Endothelial cell (in vitro differentiated cells): ENCODE measurements at places on chromosomes 7 and 10. TPM values are rescaled to one million over a fixed set of nuclear protein-coding genes. Genes with fewer than 3 reads are reported as not detected.

The DMTF1 gene
- 106 TPM for total RNA-seq

The SLC39A12 gene
- 0.10 TPM for total RNA-seq

- DNase-seq, result no peak
These were observed 33.9 kb downstream of the SGPL1 start for GRCh38 chr10:70849582-70850016.

- DNase-seq, result no peak
These were observed 190.5 kb upstream of the C7orf33 start for GRCh38 chr7:148400101-148400500.

The AIMP2 gene
- 25.3 TPM for total RNA-seq

The ADK gene
- 13.1 TPM for total RNA-seq

GRCh38 chr7:116653646-116654045, 18.4 kb upstream of the MET start:
- no peak for DNase-seq

The PYROXD2 gene
- total RNA-seq, result 5.8 TPM

DNA sequence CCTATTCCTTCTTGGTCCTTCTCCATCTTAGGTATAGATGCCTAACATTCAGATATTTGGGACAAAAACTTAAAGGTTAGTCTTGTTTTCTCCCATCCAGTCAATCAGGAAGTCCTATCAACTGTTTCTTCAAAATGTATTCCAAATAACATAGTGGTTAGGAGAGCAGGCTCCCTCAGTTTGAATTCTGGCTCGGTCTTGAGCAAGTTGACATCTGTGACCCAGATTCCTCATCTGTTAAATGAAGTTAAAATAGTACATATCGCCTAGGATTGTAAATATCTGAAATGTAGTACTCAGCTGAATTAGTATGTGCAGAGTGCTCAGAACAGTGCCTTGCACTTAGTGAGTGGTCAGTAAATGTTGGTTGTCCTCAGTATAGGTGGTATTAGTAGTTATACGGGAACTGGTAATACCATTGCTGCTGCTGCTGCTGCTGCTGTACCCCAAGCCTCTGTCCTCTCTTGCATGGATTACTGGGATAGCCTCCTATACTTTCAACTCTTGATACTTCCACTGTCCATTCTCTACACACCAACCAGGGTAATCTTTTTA, 58.6 kb downstream of the RALA start:
- DNase-seq, result no peak

The SPDYE16 gene
- total RNA-seq, result not detected

The MMRN2 gene
- total RNA-seq, result 563 TPM

The HOXA6 gene
- total RNA-seq, result not detected

The INTS15 gene
- 39.6 TPM for total RNA-seq

GRCh38 chr10:99779335-99779734, 3.1 kb upstream of the ABCC2 start:
- peak; percentile 15 for DNase-seq

The ITIH2 gene
- not detected for total RNA-seq

GRCh38 chr10:63919575-63920279, 398.5 kb downstream of the REEP3 start:
- no peak for DNase-seq

DNA sequence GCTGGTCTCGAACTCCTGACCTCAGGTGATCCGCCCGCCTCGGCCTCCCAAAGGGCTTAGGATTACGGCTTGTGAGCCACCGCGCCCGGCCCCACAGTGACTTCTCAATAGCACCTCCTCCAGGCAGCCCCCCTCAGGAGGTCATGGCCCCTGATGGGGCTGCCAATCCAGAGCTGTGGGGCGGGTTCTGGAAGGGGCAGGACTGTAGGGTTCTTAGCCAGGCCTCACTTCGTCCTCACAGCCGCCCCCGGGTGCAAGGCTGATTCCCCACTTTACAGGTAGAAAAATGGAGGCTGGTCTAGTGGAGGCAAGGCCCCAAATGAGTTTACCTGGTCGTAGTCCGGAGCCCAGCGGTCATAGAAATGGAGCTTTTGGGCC, 638 bp downstream of the METTL27 start:
- no peak for DNase-seq

DNA sequence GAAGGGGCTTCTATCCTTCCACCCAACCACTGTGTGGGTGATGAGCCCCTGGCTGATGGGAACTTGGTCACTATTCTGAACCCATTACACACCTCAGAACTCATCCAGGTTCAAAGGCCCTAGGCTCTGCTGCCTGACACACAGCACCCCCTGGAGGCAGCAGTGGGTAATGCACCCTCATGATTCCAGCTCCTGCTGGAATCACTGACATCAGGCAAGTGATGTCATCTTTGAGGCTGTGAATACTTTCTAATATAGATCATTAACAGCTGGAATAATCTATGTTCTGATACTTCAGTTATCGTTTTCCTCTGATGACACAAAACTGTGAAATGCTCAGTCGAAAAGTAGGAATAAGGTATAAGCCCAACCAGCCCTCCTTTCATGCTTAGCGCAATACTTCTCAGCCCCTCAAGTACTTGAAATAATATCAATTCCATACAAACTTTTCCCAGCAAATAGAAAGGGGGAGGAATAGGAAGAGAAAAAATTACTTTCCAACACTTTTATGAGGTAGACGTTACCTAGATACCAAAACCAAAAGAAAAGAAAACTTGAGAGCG, 7.5 kb upstream of the RBP3 start:
- DNase-seq, result peak; percentile 82

The TMEM176A gene
- 1.3 TPM for total RNA-seq

DNA sequence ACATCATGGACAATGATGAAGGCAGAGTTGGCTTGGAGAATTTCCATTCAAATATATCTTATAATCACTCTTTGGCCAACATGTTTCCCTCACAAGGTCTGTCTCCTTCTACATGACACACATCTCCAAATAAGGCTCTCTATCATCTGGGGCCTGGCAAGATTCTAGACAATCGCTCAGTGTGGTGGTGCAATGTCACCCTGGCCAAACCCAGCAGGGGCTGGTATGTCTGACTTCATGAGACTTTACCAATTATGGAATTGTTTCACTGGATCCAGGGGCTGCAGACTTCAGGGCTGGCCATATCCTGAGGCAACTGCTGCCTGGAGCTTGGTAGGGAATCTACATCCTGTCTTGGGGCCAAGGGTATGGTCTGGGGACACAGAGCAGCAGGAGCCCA, 319.0 kb downstream of the PLXNA4 start:
- DNase-seq, result no peak
